Thymus (tissue), 14 donors: ENCODE measurements at places on chromosomes 5 and 9. TPM values are rescaled to one million over a fixed set of nuclear protein-coding genes. Genes with fewer than 3 reads are reported as not detected.

PARP8 gene
- polyA plus RNA-seq = 29.0 TPM

MSX2 gene
- 0.41 TPM for polyA plus RNA-seq

PRDM9 gene
- polyA plus RNA-seq = 0.02 TPM

CTNND2 gene
- 0.41 TPM for polyA plus RNA-seq

OTP gene
- polyA plus RNA-seq = 0.18 TPM

MARCOL gene
- polyA plus RNA-seq = not detected

CERCAM gene
- polyA plus RNA-seq = 3.1 TPM

TMEM245 gene
- polyA plus RNA-seq = 9.3 TPM

EEIG1 gene
- 51.4 TPM for polyA plus RNA-seq

RGS14 gene
- polyA plus RNA-seq = 52.7 TPM

YTHDC2 gene
- 16.7 TPM for polyA plus RNA-seq

GCNT4 gene
- 20.7 TPM for polyA plus RNA-seq

NEK6 gene
- polyA plus RNA-seq = 8.3 TPM

VCAN gene
- polyA plus RNA-seq = 7.0 TPM

TRIO gene
- 52.1 TPM for polyA plus RNA-seq

INSL4 gene
- polyA plus RNA-seq = 0.18 TPM

TIGD6 gene
- polyA plus RNA-seq = 4.1 TPM

SHISAL2B gene
- 0.32 TPM for polyA plus RNA-seq

TPM2 gene
- 475 TPM for polyA plus RNA-seq

PCDH12 gene
- 0.52 TPM for polyA plus RNA-seq

CER1 gene
- polyA plus RNA-seq = 0.07 TPM

GPX8 gene
- polyA plus RNA-seq = 4.1 TPM

KCNV2 gene
- polyA plus RNA-seq = not detected

NRARP gene
- polyA plus RNA-seq = 1.6 TPM

GLDC gene
- 2.2 TPM for polyA plus RNA-seq

FBLL1 gene
- 0.87 TPM for polyA plus RNA-seq

MTMR12 gene
- polyA plus RNA-seq = 11.7 TPM

ARID3C gene
- polyA plus RNA-seq = 0.07 TPM

PRSS3 gene
- 2.6 TPM for polyA plus RNA-seq

FSTL4 gene
- 1.2 TPM for polyA plus RNA-seq

SPATA31A3 gene
- not detected for polyA plus RNA-seq

GPR107 gene
- 10.7 TPM for polyA plus RNA-seq

ZNF658 gene
- 3.6 TPM for polyA plus RNA-seq

DOCK8 gene
- polyA plus RNA-seq = 60.4 TPM

SMIM33 gene
- 0.05 TPM for polyA plus RNA-seq

FBXW11 gene
- polyA plus RNA-seq = 12.5 TPM

C1QTNF2 gene
- 0.46 TPM for polyA plus RNA-seq

LMBRD2 gene
- 4.3 TPM for polyA plus RNA-seq

UQCRQ gene
- polyA plus RNA-seq = 232 TPM

SCGB3A2 gene
- polyA plus RNA-seq = 1.6 TPM

ZNF483 gene
- 1.1 TPM for polyA plus RNA-seq

SNX24 gene
- 11.1 TPM for polyA plus RNA-seq

TPRN gene
- 6.2 TPM for polyA plus RNA-seq

WDR38 gene
- 0.30 TPM for polyA plus RNA-seq

SLC34A3 gene
- 0.14 TPM for polyA plus RNA-seq

RGS7BP gene
- polyA plus RNA-seq = 0.09 TPM

CD180 gene
- polyA plus RNA-seq = 2.2 TPM

C7 gene
- polyA plus RNA-seq = 31.0 TPM

OR1Q1 gene
- polyA plus RNA-seq = 0.05 TPM

TLX3 gene
- polyA plus RNA-seq = 0.05 TPM

GABRB2 gene
- 0.09 TPM for polyA plus RNA-seq

KDM4C gene
- 20.3 TPM for polyA plus RNA-seq

PCDHB6 gene
- 0.23 TPM for polyA plus RNA-seq

IL7R gene
- polyA plus RNA-seq = 167 TPM

GABRA6 gene
- not detected for polyA plus RNA-seq

LHX3 gene
- polyA plus RNA-seq = 0.23 TPM
